ENCODE measurements at places on chromosomes 3 and 15. TPM values are rescaled to one million over a fixed set of nuclear protein-coding genes. Genes with fewer than 3 reads are reported as not detected.

SEMA5B gene
- under 0.01 TPM for total RNA-seq

LINGO1 gene
- 0.19 TPM for total RNA-seq

IL16 gene
- total RNA-seq = not detected

ZNF774 gene
- total RNA-seq = 3.1 TPM

SERINC4 gene
- not detected for total RNA-seq

CFAP100 gene
- total RNA-seq = not detected

PTX3 gene
- 1,917 TPM for total RNA-seq

IMPG2 gene
- under 0.01 TPM for total RNA-seq

ADAMTSL3 gene
- 0.38 TPM for total RNA-seq

TMEM202 gene
- total RNA-seq = not detected

SMCO1 gene
- 0.28 TPM for total RNA-seq

CAMKV gene
- under 0.01 TPM for total RNA-seq

SCG5 gene
- 54.4 TPM for total RNA-seq

PLS1 gene
- total RNA-seq = 2.5 TPM

OR5H14 gene
- not detected for total RNA-seq

SLC12A6 gene
- 13.8 TPM for total RNA-seq

SYNPR gene
- total RNA-seq = not detected

NME9 gene
- not detected for total RNA-seq

INSYN1 gene
- 1.5 TPM for total RNA-seq

POTEB2 gene
- not detected for total RNA-seq

SLC24A5 gene
- not detected for total RNA-seq

CFAP92 gene
- under 0.01 TPM for total RNA-seq

LINS1 gene
- 9.4 TPM for total RNA-seq

IFT122 gene
- total RNA-seq = 21.1 TPM

IGSF10 gene
- total RNA-seq = under 0.01 TPM

COX5A gene
- total RNA-seq = 61.7 TPM

Measured in regular cardiac myocyte (primary cell).